ENCODE measurements at places on chromosomes 6 and 20.

- DNase-seq = no peak
Measured at GRCh38 chr6:142376800-142377496, 75.1 kb downstream of the ADGRG6 start.

DNA sequence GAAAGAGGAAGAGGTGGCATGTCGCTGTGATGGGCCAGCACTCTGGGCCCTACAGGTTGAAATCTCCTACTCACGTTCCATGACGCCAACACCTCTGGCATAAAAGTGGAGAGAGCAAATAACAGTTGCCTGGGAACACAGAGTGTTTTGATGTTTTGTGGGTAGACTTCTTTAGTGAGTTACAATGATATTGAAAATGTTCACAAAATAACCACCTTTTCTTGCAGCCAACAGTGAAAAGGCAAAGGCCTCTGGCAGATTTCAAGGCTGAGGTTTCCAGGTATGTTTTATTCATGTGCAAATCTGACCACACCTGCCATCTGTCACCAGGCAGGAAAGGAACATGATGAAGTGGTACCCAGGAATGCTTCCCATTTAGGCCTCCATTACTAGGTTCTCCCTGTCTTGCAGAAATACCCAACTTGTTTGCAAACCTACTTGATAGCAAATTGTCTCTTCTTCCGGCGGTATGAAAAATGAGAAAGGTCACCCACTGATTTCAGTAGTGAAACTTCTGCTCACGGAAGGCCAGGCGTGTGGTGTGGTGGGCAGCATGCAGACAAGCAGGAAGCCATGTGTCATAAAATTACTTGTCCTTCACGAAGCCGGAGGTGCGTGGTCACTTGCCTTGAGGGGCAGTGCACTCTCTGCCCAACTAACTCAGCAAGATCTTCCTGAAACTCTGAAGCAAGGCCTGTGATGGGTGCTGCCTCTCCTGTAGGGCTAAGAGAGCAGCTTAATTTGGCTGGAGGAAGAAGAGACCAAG, 299.1 kb upstream of the PRDM1 start:
- DNase-seq = no peak

DNA sequence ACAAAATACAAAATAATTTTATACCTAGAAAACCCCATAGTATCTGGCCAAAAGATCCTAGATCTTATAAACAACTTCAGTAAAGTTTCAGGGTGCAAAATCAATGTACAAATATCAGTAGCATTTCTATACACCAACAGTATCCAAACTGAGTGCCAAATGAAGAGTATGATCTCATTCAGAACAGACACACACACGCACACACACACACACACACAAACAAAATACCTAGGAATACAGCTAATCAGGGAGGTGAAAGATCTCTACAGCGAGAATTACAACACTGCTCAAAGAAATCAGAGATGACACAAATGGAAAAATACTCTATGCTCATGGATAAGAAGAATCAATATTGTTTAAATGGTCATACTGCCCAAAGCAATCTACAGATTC, 49.2 kb downstream of the TOMM6 start:
- no peak for DNase-seq

DNA sequence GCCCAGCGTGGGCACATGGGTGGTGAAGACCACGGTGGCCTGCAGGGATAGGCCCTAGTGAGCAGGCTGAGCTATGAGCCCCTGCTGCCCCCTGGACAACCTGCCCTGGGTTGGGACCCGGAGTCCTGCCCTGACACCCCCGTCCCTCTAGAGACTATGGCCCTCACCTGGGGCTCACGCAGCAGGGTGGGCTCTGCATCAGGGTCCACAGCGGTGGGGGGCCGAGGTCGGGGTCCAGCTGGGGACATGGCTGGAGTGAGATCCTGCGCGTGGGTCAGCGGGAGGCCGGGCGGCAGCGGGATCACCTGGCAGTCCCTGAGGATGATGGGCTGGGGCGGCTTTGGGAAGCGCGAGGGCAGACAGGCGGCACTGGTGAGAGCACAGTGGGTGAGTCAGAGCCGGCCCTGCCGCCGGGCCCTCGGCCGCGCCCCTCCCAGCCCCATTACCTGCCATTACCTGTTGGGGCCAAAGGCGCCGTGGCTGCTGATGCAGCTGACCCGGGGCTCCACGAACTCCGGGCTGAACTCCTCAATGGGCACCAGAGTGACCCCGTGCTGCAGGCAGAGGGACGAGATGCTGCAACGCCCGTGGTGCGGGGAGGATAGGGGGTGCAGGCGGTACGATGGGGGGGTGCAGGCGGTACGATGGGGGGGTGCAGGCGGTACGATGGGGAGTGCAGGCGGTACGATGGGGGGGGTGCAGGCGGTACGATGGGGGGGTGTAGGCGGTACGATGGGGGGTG, 27.9 kb downstream of the ADRM1 start:
- no peak for DNase-seq

DNA sequence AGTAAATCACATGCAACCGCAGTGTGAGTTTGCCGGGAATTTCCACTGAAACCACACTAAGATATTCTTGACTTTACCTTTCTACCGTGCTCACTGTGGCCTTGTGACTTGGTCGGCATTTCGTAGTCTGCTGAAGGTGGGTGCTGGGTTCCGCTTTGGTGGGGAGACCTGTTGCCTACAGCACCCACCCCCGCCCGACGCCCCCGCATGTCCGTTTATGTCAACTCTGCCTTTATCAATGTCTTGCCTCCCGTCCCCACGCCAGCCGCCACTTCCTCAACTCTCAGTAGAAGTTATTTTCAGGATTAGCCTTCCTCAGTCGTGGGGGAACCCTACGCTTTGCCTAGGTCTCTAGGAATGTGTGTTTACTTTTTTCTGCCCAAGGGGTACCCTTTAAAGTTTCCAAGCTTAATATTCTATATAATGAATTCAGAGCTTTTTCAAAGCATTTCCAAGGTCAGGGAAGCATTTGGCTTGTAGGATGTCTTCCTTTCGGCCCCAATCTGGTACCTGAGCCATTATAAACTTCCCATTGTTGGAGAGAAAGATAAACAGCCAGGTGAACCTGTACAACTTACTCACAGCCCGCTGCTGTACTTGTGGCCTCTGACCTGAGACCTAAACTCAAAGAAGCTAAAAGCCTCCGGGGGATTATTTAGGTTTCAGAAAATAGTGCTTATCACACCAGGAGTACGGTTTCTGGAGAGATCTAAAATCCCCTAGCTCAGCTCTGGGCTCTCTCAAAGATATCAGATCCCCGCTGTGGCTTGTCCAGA, 54.2 kb downstream of the TBC1D7 start:
- no peak for DNase-seq

- DNase-seq = no peak
Measured at GRCh38 chr20:47243532-47244305, 112.8 kb downstream of the ZMYND8 start.

GRCh38 chr6:115612796-115613479, 447.8 kb downstream of the FRK start:
- no peak for DNase-seq

DNA sequence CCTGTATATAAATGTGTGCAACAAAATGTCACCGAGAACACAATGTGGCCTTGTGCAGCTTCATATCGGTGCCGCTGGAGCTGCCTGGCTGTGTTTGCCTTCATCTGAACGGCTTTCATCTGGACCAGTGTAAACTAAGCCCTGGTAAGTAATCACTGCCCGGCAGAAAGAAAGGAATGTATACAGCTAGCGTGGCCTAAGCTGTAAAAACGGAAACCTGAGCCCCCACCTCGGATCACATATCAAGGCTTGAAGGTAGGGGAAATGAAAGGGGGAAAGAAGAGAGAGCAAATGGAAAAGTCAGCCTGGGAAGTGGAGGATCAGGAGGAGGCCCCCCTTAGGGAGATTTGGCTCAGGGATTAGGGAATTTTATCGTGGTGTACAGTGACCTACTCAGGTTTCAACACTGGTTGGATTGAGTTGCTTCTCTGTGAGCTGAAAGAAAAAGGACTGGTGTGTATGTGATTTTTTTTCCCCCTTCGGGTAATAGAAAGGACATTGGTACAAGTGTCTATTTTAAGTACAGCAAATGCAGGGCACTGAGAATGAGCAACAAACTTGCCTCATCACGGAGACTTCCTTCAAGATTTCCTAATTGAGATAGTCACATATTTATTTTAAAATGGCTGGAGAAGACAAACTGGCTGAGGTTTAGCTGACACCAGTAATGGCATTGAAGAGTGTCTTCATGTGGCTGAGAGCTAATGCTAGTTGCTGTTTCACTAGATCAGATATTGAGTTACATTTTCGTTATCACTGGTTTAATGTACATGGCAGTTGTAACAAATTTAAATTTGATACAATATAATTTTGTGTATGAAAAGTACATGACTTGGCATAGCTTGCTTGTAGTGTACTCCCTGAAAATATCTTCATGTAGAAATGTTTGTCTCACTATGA, 3.5 kb downstream of the SOBP start:
- DNase-seq = peak; percentile 47

DNA sequence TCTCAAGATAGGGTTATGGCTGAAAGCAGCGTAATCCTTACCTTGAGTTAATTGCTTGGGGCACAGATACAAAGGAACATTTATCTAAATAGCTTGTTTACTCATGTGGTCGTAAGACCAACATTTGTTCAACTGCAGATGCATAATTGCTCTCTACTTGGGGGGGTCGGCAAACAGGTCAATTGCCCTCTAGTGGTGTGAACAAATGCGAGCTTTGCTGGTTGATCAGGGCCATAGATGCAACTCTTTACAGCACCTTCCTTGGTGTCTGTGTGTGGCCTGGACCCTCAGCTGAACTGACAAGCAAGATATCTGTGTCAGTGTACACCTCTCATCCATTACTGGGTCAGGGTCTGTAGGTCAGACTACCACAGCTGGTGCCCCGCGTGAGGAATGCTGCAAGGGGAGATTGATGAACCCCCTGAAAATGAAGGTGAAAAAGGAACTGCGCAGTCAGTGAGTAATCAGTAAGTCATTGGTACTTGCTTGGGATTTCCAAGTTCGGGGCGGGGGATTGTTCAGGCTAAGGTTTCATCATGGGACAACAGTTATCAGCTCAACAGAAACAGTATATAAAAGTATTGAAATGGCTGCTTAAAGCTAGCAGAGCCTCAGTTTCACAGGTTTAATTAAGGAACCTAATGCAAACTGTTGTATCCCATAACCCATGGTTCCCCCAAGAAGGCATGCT, 24.0 kb downstream of the HLA-DPA1 start:
- DNase-seq = no peak

DNA sequence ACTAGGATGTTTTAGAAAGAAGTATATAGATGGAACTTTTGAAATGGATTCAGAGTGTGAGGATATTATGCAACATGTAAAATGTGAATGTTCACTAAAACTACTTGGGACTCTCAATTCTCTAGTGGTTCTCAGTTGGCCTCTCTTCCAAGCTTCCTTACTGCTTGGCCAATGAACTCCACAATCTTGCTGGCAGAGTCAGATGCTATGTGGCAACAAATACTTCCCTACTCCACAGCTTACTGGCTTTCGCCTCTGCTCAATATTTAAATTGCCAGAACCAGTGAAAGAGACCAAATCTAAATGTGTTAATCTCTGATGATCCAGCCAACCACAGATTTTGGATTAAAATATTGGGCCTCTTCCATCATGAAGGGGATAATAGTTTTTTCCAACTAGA, 138.4 kb downstream of the HTR1B start:
- no peak for DNase-seq

GRCh38 chr6:116323863-116324262, 44.1 kb upstream of the TSPYL1 start:
- DNase-seq = no peak

DNA sequence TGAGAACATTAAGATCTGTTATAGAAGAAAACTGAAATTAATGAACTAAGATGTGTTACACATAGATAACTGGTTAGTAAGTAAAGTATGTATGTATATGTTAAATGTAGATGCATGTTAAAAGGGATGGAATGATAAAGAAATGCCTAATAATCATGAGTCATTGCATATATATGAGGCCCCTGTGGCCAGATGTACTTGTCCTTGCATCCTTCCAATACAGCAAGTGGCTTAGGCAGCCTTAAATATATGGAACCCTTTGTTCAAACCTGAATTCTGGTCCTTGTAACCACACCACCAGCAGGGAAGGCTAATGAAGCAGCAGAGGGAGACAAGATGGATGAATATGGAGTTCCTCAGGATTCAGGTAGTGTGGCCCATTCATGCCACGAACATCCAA, 9.8 kb upstream of the AKAP7 start:
- no peak for DNase-seq

GRCh38 chr20:43465625-43465943, 7.9 kb downstream of the SRSF6 start:
- no peak for DNase-seq

DNA sequence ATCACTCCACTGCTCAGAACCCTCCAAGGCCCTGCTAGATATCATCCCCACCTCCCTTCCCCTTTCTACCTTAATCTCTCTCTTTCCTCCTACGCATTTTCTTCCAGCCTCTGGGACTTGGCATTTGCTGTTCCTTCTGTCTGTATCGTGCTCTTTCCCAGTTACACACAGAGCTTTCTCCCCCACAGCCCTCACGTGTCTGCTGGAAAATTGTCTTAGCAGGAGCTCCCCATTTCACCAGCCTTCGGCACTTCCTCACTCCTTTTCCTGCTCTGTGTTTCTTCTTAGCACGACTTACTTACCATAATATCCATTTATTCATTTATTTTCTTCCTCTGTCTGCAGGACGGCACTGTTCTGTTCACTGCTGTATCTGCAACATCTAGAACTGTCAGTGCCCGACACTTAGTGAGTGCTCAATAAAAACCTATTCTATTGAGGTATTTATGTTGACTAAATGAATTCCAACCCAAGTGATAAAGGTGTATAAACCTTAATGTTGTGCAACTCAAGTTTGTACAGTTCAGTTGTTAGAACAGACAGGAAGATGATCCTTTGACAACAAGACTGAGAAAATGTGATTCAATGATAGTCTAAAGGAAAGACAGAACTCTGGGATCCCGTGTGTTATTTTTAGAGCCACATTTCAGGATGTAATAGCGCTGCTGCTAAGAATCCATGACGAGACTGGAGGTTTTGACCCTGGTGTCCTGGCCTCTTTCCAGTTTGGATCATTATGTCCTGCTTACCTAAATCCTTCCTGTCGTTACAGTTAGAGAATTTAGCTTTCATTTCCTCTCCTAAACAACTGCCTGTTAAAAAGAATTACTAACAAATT, 170.1 kb upstream of the LAMP5 start:
- no peak for DNase-seq

GRCh38 chr6:118632359-118632758, 19.0 kb downstream of the CEP85L start:
- DNase-seq = no peak

DNA sequence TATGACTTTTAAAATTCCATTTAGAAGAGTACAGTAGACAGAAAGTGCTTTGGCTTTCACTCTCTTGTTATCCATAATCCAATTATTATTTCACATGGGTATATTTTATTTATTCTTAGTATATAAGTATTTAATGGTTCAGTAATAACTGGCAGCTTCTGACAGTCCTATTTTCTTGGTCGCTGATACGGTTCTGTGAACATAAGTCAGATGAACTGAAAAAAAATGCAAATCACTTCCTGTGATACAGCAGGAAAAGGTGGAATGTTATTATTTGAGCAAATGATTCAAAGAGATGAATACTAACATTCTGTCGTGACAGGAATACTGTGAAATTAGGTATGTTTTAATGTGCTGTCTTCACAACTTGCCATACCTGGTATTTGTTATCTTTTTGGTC, 132.3 kb downstream of the ARHGAP18 start:
- no peak for DNase-seq

Data from spinal cord (tissue), 10 donors.